CD8-positive, alpha-beta memory T cell (primary cell): ENCODE measurements at places on chromosomes 1 and 21. TPM values are rescaled to one million over a fixed set of nuclear protein-coding genes. Genes with fewer than 3 reads are reported as not detected.

DNA sequence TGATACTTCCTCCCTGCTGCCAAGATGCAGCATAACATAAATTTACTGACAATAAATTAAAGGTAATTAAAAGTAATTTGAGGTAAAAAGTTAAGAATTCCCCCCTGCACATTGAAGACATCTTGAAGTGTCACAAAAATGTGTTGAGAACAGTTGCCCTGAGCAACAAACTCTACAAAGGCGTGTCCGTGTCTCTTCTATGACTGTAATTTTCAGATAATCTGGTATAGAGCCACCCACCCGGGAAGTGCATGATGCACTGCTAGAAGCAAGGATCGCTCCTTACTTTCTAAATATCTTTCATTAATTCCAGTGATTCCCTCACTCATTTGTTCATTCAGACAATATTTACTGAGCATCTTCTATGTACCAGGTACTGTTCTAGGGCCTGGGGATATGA, 11.0 kb upstream of the CASQ1 start:
- no peak for DNase-seq

The CHRM3 gene
- not detected for polyA plus RNA-seq

GRCh38 chr1:206859082-206859521, 6.3 kb upstream of the IL20 start:
- no peak for DNase-seq

The NCAM2 gene
- polyA plus RNA-seq: not detected

The MRTO4 gene
- 28.5 TPM for polyA plus RNA-seq

The NLRP3 gene
- polyA plus RNA-seq: 3.0 TPM

The CA6 gene
- 3.7 TPM for polyA plus RNA-seq

DNA sequence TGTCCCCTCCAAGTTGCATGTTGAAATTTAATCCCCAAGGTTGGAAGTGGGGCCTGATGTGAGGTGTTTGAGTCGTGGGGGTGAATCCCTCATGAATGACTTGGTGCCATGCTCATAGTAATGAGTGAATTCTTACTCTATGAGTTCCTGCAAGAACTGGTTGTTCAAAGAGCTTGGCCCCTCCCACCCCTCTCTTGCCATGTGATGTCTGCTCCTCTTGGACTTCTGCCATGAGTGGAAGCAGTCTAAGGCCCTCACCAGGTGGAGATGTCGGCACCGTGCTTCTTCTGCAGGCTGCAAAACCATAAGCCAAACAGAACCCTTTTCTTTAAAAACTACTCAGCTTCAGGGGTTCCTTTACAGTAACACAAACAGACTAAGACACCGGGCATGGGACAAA, 14.3 kb downstream of the G0S2 start:
- DNase-seq: no peak

The GJA4 gene
- polyA plus RNA-seq: not detected

The FCRL5 gene
- not detected for polyA plus RNA-seq

GRCh38 chr1:102045752-102046151, 49.0 kb upstream of the OLFM3 start:
- DNase-seq: no peak

DNA sequence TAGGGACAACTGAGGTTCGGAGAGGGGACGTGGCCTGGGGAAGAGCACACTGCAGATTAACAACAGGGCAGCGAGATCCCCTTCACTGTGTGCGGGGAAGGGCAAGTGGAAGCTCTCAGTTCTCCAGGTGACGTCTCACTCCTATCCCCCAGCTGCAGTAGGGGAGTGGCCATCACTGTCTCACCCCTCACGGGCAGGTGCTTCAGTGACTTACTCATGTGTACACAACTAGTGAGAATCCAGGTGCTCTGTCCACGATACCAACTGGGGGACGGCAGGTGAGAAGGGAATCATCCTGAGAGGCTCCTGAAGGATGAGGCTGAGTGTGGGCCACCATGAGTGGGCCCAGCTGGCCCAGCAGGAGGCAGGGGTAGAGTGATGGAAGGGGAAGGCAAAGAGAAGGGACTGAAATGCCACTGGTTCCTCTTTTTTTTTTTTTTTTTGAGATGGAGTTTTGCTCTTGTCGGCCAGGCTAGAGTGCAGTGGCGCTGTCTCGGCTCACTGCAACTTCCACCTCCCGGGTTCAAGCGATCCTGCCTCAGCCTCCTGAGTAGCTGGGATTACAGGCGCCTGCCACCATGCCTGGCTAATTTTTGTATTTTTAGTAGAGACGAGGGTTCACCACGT, 25.9 kb downstream of the RHBG start:
- no peak for DNase-seq

The NPR1 gene
- not detected for polyA plus RNA-seq

The GREM2 gene
- polyA plus RNA-seq: 0.61 TPM

GRCh38 chr1:210541680-210542358, 213.1 kb downstream of the HHAT start:
- no peak for DNase-seq

The FCRL2 gene
- not detected for polyA plus RNA-seq

- no peak for DNase-seq
Measured at GRCh38 chr1:243500512-243500911, 244.7 kb downstream of the SDCCAG8 start.

The CFHR2 gene
- not detected for polyA plus RNA-seq

DNA sequence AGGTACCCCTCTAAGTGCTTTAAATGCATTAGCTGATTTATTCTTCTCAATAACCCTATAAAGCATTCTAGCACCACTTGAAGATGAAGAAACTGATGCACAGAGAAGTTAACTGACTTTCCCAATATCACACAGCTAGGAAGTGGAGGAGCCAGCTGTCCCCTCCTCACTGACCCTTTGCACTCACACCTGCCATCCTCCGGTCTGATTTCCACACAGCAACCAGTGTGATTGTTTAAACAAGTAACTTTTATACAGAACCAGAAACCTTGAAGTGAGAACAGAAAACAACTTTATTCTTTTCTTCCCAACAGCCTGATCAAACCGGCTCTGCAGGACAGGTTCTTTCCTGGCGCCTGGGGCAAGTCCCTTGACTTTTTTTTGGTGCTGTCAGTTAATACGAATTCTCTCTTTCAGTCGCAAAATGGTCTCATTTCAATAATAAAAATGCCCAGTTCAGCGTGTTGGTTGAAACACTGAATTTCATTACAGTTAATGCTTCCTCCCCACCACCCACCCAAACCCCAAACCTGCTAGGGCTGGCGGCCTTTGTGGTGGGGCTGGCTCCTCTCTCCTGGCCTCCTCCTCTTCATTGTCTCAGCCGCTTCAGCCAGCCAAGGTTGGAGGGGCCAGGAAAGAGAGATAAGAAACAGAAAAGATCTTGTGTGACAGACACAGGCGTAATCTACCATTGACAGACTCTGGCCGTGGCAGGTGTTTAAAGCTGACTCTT, 26.4 kb upstream of the EEIG2 start:
- DNase-seq: no peak

- DNase-seq: no peak
Measured at GRCh38 chr1:116916533-116917445, 7.1 kb downstream of the PTGFRN start.

The IGFN1 gene
- not detected for polyA plus RNA-seq

The DDR2 gene
- 0.09 TPM for polyA plus RNA-seq

- no peak for DNase-seq
Measured at GRCh38 chr1:243465738-243466137, 209.9 kb downstream of the SDCCAG8 start.

The RO60 gene
- 128 TPM for polyA plus RNA-seq

GRCh38 chr1:211632808-211633523, 42.5 kb downstream of the NEK2 start:
- DNase-seq: no peak

- no peak for DNase-seq
Measured at GRCh38 chr1:172244865-172245264, 175.6 kb upstream of the C1orf105 start.

The ACTL8 gene
- not detected for polyA plus RNA-seq

DNA sequence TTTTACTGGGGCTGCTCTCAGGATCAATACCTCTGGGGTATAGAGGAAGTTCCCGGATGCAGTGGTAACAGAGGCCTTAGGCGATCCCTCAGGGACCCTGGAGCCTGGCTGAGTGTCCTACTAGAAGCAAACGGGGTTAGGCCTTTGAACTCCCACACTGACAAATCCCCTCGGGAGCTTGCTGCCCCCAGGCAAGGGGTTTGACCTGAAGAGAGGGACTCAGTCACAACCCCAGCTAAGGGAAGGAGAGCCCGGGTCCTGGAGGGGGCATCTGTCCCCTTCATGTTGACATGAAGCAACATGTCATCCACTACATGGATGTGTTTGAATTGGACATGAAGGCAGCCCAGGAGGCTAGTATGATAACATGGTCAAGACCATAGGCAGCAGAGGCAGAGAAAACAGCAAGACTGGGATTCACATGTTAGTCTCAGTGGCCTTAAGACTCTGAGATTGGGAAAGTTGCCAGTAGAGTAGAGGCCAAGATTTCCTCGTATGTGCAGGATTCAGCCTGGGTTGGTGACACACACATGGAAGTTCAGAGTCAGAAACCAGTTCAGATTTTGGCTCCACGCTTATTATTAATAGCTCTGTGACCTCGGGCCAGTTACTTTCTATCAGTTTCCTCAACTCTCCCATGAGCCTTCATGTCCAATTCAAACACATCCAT, 101.5 kb downstream of the KCNN3 start:
- no peak for DNase-seq

The TENT5C gene
- polyA plus RNA-seq: 12.6 TPM

The CFAP107 gene
- polyA plus RNA-seq: not detected

The ICOSLG gene
- polyA plus RNA-seq: 2.3 TPM

- no peak for DNase-seq
Measured at GRCh38 chr1:220315070-220315839, 43.0 kb upstream of the RAB3GAP2 start.

The KIF26B gene
- not detected for polyA plus RNA-seq

DNA sequence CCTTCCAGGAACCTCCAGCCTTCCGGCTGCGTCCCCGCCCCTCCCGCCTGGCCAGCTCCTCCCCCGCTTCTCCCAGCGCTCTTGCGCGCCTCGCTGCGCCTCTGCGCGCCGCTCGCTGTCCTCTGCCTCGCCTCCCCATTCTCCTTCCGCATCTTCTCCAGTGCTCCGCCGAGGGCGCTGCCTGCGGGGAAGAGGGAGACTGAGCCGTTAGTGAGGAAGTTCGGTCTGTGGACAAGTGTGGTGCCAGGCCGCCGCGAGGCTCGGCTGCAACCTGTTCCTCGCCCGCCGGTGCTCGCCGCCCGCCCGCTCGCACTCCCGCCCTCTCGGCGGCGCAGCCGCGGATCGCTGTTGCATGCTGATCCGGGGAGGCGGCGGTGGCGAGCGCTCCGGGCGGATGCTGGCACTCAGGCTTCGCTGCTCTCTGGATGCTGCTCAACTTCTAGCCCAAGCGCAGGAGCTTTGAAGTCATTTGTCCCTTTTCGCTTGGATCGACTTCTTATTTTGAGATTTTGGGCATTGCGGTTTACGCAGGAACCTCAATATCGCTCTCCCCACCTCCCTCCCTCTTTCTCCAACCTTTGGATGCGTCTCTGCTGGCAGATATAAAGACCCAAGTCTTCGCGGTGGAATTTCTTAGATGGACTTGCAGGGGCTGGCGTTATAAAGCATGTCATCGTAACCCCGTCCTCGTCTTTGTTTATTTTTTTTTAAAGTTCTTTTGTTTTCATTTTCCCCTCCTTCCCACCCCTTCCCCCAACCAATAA, 614 bp upstream of the CACNA1E start:
- no peak for DNase-seq

The MARK1 gene
- not detected for polyA plus RNA-seq

GRCh38 chr1:195788721-195789120, 819.5 kb downstream of the KCNT2 start:
- DNase-seq: no peak

DNA sequence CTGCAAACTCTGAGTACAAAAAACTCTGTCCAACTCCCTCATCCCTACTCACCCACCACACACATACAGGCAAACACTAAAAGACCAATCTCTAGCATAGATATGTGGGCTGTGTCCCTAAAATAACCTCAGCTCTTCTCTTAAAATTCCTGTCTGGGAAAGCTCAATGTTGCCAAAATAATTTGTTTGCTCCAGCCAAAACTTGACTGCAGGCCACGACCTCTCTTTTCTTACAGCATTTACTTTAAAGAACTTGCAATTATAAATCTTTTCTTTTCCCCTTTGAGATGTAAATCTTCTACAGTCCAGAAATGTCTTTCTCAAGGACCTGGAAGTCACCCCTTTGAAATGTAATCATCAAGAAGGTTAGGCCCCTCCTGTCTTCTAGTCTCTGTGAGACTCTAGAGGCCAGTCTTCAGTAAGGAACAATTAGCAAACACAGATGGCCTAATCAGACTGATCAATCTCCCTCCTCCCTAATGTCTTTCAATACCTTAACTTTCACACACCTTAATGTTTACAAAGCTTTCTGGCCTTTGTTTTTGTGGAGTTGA, 483.6 kb upstream of the RGS18 start:
- no peak for DNase-seq

The TRABD2B gene
- polyA plus RNA-seq: not detected

The CYP4B1 gene
- polyA plus RNA-seq: not detected

- DNase-seq: no peak
Measured at GRCh38 chr21:42156690-42157605, 62.0 kb upstream of the ABCG1 start.

DNA sequence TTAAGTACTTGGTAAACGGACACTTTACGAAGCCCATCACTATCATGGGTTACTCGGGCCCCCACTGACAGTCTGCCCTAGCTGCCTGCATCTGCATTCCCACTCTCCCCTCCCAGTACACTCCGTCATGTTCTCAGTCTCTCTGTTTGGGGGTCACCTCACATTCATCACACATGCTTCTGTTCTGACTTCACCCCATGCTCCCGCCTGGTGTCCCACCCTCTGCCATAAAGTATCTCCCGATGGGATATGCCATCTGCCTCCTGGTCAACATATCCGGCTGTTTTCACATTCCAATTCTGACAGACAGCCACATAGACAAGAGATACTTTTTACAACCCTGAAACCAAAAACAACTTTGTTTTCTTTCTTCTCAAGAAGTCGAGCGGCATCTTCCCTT, 1.0 kb downstream of the OLFML2B start:
- DNase-seq: no peak

GRCh38 chr1:30109853-30110252, 613.5 kb downstream of the MATN1 start:
- no peak for DNase-seq
